ENCODE measurements at places on chromosomes 12 and 14.

DNA sequence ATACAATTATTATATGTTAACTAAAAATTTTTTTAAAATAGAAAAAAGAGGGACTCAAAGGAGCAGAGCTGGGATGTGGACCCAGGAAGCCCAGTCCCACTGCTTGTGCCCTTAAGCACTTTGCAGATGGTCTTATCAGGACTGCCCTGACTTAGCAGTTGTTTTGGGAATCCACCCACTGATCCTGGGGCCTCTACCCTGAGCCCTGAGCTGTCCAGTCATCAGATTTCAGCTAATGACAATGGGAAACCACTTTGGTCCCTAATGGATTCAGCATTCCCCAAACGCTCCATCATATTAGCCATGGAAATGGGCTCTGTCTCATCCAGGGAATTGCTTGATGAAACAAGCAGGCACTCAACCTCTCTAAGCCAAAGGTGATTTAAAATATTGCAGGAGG is 22.5 kb upstream of the WSCD2 start:
- no peak for DNase-seq

DNA sequence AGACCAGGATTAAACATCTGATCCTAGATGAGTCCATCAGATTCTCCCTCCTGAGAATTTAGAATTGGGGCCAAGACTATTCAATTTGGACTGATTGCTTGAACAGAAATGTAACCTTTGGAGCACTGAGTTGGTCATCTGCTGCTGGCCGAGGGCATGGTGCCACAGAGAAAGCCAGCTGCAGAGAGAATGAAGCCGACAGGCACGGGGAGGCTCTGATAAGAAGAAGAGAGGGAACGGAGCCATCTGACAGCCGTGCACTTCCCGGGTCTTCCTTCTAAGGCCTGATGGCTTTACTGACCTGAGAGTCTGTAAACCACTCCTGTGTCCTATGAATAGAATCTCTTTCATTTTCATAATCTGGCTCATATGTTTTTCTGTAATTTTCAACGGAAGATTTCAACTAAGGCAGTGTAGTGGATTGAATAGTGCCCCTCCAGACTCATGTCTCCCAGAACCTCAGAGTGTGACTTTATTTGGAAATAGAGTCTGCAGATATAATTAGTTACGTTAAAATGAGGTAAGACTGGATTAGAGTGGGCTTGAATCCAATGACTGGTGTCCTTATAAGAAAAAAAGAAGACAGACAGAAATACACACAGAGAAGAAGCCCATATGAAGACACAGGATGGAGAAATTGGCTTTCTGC is 39.1 kb upstream of the FRS2 start:
- DNase-seq: no peak

- peak; percentile 32 for DNase-seq
These were observed 274.2 kb upstream of the E2F7 start for GRCh38 chr12:77339610-77340009.

DNA sequence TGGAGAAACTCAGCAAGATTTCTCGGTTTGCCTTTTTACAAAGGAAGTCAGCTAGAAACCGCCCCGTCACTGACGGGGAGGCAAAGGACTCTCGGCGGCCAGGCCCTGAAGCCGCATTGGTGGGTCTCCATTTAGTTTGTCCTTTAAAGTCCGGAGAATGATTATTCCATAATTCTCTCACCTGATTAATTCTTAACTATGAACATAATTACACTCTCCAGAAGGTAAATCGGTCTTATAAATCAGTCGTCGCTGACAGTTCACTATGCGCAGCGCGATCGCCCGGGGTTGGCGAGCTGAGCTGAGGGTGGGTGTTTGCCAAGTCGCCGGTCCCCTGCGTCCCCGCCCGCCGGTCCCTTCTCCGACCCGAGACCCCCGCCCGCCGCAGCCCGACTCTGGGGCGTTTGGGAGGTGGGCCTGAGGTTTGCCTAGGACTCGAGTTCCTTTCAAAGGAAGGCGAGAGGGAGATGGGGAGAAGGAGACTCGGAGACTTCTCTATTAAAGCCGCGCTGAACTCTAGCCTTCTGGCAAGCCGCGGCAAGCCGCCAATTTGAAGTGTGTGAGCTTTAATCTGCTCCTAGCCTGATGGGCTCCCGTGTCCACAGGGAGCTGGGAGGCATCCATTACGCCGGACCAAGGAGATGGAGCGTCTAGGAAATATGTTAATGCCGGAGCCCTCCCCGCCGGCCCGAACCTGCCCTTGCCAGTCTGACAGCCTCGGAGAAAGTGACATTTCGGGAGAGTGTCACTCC is 392.9 kb downstream of the NOVA1 start:
- no peak for DNase-seq

DNA sequence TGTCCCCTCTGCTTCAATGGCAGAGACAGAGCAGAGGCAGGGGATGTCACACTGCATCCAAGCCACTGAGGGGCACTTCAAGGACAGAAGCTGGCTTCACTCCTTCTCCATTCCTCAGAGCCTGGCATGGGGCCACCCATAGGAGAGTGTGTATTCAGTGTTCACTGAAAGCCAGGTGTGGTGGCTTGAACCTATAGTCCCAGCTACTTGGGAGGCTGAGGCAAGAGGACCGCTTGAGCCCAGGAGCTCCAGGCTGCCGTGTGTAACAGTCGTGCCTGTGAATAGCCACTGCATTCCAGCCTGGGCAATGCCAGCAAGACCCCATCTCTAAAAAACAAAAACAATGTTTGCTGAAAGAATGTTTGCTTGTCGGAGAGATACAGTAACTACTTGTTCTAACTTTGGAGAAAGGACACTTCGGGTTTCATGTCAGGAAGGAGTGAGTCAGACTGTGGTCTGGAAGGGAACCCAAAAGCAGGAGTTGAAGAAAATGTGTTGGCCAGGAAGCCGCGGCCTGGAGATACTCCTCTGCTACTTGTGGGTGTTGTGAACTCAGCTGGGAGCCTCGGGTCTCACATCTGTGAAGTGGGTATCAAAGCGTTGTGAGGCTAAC is 43.4 kb downstream of the ELK3 start:
- DNase-seq: peak; percentile 80

- DNase-seq: no peak
These were observed 154.0 kb downstream of the NDUFA12 start for GRCh38 chr12:94849411-94849976.

GRCh38 chr14:35341454-35341750 is 49.2 kb downstream of the PSMA6 start:
- DNase-seq: no peak

GRCh38 chr12:71640316-71640715 is 23.3 kb downstream of the ZFC3H1 start:
- no peak for DNase-seq

GRCh38 chr14:36797634-36798033 is 136.0 kb downstream of the PAX9 start:
- DNase-seq: no peak

GRCh38 chr12:50984586-50985298 is 32.4 kb downstream of the HIGD1C start:
- DNase-seq: no peak

GRCh38 chr12:111351026-111351425 is 17.9 kb downstream of the PHETA1 start:
- no peak for DNase-seq

DNA sequence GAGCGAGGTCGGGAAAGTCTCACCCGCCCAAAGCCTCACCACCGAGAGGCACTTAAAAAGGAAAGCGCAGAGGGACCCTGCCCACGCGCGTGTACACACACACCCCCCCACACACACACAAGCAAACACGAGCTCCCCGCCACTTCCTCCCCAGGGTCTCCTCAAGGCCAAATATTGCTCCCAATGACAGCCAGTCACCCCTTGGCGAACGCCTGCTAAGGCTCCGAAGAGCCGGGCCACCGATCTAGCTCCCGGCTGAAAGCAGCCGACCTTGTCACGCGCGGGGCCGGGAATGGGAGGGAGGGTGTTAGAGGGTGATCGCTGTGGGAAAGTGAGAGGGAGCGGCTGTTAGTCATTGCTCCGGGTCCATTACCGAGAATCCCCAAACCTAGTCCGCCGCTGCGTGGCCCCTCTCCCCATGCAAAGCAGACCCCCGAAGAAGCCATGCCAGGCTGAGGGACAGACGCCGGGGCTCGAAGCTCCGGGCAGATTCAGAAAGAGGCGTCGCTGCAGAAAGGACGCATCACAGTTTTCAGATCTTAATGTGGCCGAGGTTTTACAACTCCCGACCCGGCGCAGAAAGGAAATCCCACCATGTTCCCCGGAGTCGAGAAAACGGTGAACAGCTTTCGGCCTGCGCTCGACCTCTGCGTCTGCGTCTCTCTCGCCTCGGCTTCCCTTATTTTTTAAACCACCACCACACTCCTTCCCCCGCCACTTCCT is 2.6 kb downstream of the BMP4 start:
- peak; percentile 70 for DNase-seq

GRCh38 chr12:15584366-15585041 is 204.7 kb downstream of the EPS8 start:
- DNase-seq: peak; percentile 14
